Activated T-helper 1 cell treated with anti-CD3 and anti-CD28 coated beads, Interleukin-12 subunit alpha, Interleukin-12 subunit beta, Interleukin-2, Interleukin-4 antibody, amounts not matched to agents 30 ng/mL and 10 ng/mL and 1 ng/mL, durations not matched to agents 14 hours and 24 hours and 36 hours (primary cell): ENCODE measurements at places on chromosomes 5 and 9.
A peak's percentile ranks its signal among the peaks of the same experiment; 100 is the strongest.

GRCh38 chr9:81664638-81665222 is 24.6 kb downstream of the TLE1 start:
- H3K27me3 ChIP-seq, result no peaks in the 10 kb centered on the region
- no peak for DNase-seq
- H3K4me3 ChIP-seq, result no peak overlapping the region
- H3K4me1 ChIP-seq, result no peaks in the 10 kb centered on the region
- H3K36me3 ChIP-seq, result no peaks in the 10 kb centered on the region

GRCh38 chr9:104794070-104794469 is 30.1 kb downstream of the NIPSNAP3B start:
- no peaks in the 10 kb centered on the region for H3K36me3 ChIP-seq
- H3K4me3 ChIP-seq, result no peak overlapping the region
- H3K27ac ChIP-seq, result no peak overlapping the region
- H3K4me1 ChIP-seq, result no peaks in the 10 kb centered on the region
- DNase-seq, result no peak

- no peak for DNase-seq
- no peaks in the 10 kb centered on the region for H3K27me3 ChIP-seq
- no peaks in the 10 kb centered on the region for H3K4me1 ChIP-seq
- H3K27ac ChIP-seq, result no peak overlapping the region
- H3K4me3 ChIP-seq, result no peak overlapping the region
These were observed 195.7 kb upstream of the TUT7 start for GRCh38 chr9:86549920-86550319.

DNA sequence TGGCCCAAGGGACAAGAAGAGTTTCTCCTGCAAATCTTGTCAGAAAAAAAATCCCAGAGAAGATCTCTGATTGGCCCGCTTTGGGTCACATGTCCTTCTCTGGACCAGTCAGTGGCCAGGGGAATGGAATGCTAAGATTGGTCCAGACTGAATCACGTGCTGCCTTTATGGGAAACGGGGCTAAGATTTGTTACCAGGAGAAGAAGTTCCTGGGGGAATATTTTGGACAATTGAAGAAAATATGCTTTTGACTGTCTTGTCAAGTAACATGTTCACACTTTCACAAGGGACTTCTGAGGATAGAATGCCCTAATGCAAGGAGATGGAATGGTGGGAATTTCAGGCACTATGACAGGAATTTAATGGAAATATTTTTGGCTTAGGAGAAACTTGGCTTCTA is 74.1 kb upstream of the SH3PXD2B start:
- no peak overlapping the region for H3K27ac ChIP-seq
- H3K36me3 ChIP-seq, result no peaks in the 10 kb centered on the region
- peaks cover 6% of the 10 kb centered on the region for H3K27me3 ChIP-seq
- H3K4me1 ChIP-seq, result no peaks in the 10 kb centered on the region
- no peak for DNase-seq

DNA sequence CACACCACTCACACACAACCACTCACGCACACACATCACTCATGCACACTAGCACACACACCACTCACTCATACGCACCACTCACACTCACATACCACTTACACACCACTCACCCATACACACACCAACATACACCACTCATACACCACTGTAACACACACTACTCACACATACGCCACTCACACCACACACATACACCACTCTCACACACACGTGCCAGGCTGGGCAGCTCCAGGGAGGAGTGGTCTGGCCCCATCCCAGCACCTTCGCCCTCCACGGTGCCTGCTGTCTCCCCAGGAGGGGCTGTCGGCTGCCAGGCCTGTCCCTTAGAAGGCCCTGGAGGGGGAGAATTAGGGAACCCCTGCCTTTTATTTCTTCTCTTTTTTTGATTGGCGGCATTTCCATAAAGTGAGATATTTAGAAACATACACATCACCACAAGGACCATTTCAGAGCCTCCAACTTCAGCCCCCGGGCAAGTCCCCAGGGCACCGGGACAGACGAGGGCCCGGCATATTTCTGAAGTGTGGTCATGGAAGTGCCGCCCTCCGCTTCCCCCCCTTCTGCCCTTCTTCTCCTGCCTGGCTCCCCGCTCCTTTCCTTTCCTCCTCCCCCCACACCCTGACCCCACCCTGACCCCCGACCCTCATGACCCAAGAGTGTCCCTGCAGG is 6.3 kb upstream of the ASB6 start:
- no peak overlapping the region for H3K4me3 ChIP-seq
- peaks cover 2% of the 10 kb centered on the region for H3K27me3 ChIP-seq
- no peak overlapping the region for H3K27ac ChIP-seq
- no peaks in the 10 kb centered on the region for H3K36me3 ChIP-seq
- no peak for DNase-seq

DNA sequence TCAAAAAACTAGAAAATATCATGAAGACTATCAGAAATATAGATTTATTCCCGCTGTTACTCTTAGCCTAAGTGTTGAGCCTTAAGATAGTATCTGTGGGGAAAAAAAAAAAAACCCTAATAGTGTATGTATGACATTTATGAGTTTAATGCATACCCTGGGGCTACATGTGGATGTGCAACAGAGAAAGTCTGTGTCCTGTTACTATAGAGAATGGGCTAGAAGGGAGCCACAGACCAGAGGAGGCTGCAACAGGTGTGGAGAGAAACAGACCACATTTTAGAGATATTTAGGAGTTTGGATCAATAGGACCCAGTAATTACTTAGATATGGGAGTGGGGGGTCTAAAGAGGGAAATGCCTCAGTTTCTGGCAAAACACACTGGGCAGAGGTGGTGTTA is 15.4 kb downstream of the RNF130 start:
- H3K4me1 ChIP-seq, result no peaks in the 10 kb centered on the region
- no peak overlapping the region for H3K27ac ChIP-seq
- H3K27me3 ChIP-seq, result no peaks in the 10 kb centered on the region
- no peak overlapping the region for H3K4me3 ChIP-seq

- no peak overlapping the region for H3K4me3 ChIP-seq
- H3K27ac ChIP-seq, result no peak overlapping the region
- no peaks in the 10 kb centered on the region for H3K27me3 ChIP-seq
- DNase-seq, result no peak
- H3K36me3 ChIP-seq, result no peaks in the 10 kb centered on the region
These were observed 275.3 kb downstream of the PSAT1 start for GRCh38 chr9:78572266-78572665.

DNA sequence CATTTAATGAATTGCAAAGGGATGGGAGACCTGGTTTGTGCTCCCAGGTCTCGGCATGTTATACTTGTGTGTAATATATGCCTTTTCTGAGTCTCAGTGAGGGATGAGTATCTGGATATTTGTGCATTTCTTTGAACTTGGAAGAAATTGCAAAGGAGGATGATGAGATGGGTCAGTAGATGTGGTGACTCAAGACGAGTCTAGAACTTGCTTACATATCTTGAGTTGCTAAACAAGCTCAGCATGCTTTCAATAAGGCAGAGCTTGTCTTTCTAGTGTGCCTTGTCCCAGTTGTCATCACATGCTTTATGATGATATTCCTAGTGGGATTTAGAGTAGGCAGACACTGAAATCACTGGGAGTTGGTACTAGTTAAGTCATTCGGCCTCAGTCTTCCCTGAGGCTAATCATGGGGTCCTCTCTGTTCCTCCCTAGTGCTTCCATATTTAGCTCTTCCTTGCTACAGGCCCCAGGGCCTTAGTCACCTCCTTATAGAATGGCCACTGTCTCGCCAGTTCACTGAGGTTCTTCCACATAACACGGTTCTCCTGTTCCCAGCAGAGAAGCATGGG is 222.3 kb downstream of the ARRDC3 start:
- H3K4me1 ChIP-seq, result peaks cover 22% of the 10 kb centered on the region
- H3K27ac ChIP-seq, result no peak overlapping the region
- no peak overlapping the region for H3K4me3 ChIP-seq

DNA sequence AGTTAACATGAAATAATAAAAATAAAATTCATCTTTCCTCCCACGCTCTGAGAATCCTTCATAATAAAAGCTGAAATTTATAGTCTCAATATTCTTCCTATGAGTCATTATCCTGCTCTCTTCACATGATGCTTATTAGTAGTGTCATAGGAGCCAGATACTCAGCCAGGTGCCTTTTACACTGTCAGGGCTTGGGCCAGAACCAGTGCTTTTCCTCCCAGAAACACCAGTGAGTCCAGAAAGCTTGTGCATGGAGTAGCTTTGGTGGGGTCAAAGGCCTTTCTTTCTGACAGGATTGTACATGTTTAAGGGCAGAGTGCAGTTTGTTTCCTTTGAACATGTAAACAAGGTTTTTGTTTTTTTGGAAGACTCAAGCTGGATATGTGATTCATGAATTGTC is 6.8 kb downstream of the LSM11 start:
- H3K4me3 ChIP-seq, result no peak overlapping the region
- H3K27me3 ChIP-seq, result no peaks in the 10 kb centered on the region
- no peak for DNase-seq
- peaks cover 25% of the 10 kb centered on the region for H3K4me1 ChIP-seq
- peaks cover 8% of the 10 kb centered on the region for H3K36me3 ChIP-seq

DNA sequence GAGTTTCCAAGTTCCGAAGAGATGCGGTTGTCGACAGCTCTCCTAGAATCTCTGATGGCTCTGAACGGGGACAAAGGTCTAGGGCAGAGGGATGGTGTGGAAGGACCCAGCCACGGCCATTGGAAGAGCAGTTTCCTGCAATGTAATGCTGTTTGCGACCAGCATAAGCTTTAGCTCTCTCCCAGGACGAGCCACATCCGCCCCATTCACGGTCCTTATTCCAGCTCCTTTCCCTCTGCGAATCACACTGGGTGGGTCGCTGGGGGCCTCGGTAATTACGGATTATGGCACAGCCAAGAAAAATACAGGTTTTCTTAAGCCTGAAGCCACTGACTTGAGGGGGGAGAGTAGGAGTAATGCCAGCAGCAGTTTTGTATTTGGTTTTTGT is 22.7 kb downstream of the ANXA2R start:
- DNase-seq, result no peak
- H3K4me3 ChIP-seq, result peak overlapping the region; percentile 90
- no peaks in the 10 kb centered on the region for H3K27me3 ChIP-seq
- H3K36me3 ChIP-seq, result peaks cover 1% of the 10 kb centered on the region

DNA sequence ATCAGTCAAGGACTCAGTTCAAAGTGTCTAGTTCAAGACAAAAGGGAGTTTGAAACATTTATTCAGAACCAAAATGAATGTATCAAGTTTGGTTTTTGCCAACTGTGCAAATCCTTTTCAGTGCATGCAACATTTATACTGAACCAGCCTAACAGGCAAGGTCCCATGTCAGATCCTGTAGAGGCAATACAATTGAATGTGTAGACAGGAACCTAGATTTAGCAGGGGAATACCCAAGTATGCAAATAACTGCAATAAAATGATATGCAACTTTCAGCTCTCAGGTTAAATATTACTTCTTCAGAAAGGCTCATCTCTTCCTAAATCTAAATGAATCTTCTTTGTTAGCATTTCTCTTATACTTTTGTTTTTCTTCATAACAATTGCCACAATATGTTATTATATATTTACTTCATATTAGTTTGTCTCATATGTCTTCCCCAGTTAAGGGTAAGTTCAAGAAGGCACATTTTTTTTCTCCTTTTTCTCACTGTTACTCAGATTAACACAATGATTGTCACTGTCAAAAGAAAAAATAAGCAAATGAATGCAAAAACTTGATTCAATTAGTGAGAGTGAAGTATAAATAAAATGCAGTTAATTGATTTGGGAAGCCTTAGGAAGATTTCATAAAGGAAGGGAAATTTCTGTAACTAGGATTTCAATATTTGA is 163.9 kb upstream of the RASA1 start:
- H3K36me3 ChIP-seq, result no peaks in the 10 kb centered on the region
- H3K27me3 ChIP-seq, result peaks cover 2% of the 10 kb centered on the region
- H3K4me3 ChIP-seq, result no peak overlapping the region

DNA sequence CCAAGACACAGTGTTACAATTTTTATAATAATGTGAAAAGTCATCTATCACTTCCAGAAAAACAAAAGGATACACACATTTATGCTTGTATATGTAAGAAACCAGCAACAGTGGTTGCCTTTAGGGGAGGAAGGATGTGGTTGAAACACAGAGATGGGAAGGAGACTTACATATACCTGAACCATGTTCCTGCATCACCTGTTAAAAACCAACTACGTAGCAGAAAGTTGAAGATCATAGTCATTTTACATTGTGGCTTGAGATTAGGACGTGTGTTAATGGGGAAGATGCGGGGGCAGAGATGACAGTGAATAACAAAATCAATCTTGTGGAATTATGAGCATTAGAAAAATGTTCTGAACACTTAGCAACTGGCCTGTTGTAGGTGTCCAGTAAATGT is 307.3 kb downstream of the MLLT3 start:
- H3K4me3 ChIP-seq, result peak overlapping the region; percentile 12
- DNase-seq, result peak; percentile 13
- no peaks in the 10 kb centered on the region for H3K27me3 ChIP-seq
- peak overlapping the region; percentile 96 for H3K27ac ChIP-seq
- H3K36me3 ChIP-seq, result peaks cover 12% of the 10 kb centered on the region
- peaks cover 73% of the 10 kb centered on the region for H3K4me1 ChIP-seq

- no peaks in the 10 kb centered on the region for H3K36me3 ChIP-seq
- DNase-seq, result no peak
- no peak overlapping the region for H3K4me3 ChIP-seq
- H3K27ac ChIP-seq, result no peak overlapping the region
- H3K27me3 ChIP-seq, result peaks cover 36% of the 10 kb centered on the region
- H3K4me1 ChIP-seq, result peaks cover 34% of the 10 kb centered on the region
These were observed 1.4 kb upstream of the N4BP3 start for GRCh38 chr5:178111925-178112324.

DNA sequence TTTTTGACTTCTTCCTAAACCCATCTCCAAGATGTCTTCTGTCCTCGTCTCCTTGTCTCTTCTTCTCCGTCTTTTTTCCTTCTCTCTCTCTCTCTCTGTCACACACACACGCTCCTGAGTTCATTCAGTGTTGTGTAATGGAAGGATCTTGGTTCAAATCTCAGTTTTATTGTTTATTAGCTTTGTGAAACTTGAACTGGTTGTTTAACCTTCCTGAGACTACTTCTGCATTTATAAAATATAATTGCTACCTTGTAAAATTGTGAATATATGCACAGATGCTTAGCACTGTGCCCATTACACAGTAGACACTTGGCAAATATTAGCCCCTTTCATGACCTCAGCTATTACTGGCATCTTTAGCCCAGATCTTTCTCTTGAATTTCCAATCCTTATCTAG is 2.4 kb upstream of the NADK2 start:
- peaks cover 17% of the 10 kb centered on the region for H3K27me3 ChIP-seq
- peaks cover 30% of the 10 kb centered on the region for H3K4me1 ChIP-seq
- peak overlapping the region; percentile 54 for H3K4me3 ChIP-seq
- H3K27ac ChIP-seq, result peak overlapping the region; percentile 42
- H3K36me3 ChIP-seq, result peaks cover 3% of the 10 kb centered on the region
- no peak for DNase-seq

DNA sequence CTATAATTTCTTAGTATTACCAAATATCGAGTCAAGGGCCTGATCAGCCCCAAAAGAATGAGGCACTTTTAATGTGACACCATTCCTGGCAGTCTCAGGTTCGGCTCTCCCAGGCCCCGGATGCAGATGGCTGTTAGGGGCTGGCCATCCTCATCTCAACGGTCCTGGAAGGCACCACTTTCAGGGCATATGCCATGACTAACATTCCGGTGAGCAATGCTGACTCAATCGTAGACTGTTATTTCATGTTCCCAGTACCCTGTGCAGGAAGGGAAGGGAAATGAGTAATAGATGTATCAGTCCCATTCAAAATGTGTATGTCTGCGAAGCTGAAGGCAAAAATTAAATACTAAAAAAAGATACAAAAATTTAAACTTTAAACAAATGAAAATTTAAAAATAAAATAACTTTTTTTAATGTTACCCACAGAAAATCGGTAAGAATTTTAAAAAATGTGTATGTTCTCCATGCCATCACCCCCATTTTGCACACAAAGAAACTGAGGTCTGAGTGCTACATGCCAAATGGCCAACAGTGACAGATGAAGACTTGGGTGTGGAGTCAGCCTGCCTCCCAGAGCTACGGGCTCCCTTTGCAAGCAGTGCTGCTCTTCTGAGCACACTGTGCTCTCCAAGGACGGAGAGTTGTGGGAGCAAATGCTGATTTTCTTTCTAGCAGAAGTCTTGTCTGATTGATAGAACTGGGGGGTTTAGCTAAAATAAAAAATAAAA is 79.0 kb downstream of the GLDC start:
- no peaks in the 10 kb centered on the region for H3K36me3 ChIP-seq
- DNase-seq, result peak; percentile 44
- peaks cover 26% of the 10 kb centered on the region for H3K4me1 ChIP-seq
